CD4-positive, alpha-beta T cell treated with Interleukin-17A for 1 hour (primary cell): ENCODE measurements at places on chromosomes 7 and 10.

DNA sequence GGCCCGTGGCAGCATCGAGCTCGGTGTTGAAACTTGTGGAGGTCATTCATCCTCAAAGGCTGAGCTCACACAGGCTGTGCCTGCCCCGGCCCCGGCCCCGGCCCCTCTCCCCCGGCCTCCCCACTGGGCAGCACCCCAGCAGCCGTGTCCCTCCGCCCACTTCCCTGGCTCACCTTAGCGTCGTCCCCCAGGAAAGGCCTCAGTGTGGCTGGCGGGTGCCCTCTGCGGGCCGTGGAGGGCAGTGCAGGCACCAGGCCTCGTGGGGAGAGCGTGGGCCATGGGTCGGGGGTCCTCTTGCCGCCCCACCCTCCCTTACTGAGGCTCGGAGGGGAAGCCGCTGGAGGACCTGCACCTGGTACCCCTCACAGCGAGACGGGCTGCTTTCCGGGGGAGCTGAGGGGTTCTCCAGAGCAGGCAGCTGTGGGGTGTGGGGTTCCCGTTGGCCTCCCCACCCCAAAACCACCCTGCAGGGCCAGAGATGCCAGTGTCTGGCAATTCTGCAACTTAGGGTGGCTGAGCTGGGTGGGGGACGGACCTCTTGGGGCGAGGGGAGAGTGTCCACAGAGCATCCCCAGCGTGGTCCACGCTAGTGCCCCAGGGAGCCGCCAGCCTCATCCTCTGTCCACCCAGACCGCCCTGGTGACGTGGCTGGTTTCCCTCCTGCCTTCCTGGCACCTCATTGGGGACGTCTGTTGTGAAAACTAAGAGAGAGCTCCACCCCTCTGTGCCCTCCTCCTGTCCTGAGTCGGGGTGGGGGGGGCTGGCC, 44.2 kb upstream of the DPYSL4 start:
- DNase-seq, result peak; percentile 44

DNA sequence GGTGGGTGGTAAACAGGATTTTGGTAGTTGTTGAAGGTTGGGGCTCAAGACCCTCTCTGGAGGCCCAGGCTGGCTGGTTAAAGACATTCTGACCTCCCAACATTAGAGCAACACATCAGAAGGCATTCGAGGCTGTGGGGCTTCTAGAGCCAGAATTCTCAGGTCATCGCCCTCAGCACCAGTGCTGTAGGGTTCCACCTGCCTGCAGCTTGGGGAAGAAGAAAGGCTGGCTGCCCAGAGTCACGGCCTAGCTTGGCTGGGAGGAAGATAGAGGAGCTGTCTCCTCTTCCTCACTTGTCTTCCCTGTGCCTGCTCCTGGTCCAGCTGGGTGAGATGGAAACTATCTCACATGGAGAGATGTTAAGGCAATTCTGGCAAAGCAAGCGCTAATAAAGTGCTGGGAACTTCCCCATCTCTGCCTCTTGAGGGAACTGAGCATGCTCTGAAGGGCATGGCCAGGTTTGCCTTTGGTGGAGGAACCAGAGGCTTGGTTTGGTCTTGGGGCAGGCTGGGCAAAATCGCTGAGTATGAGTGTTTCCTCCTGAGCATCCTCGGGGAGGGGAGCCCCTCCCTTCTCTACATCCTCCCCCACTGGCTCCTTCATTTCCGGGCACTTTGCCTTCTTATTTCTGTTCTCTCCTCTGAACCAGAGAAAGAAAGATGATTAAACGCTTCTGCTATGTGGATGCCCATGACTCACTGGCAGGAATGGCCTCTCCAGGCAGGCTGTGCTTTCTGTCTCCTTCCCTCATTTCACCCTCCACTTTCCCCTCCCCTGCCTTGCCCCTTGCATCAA, 509.0 kb upstream of the PODXL start:
- no peak for DNase-seq

DNA sequence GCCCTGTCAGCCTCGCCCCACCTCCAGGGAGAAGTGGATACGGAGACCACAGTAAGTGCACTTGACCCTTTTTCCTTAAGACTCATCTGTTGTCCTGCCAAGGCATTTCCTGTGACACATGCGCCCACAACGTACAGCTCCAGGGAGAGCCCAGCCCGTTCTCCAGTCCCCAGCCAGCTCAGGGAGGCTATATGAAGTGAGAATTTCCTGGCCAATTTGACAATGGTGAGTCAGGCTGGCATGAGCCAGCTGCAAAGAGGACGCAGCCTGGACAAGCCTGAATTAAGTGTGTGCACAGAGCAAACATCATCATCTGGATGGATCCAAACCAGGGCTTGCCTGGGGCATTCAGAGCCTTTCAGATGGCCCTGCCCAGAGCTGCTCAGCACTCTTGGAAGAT, 244.8 kb downstream of the KCNMA1 start:
- DNase-seq, result no peak

- no peak for DNase-seq
Observed at GRCh38 chr10:6142644-6143043, 53.8 kb downstream of the RBM17 start.

GRCh38 chr10:122638106-122638505, 61.5 kb downstream of the C10orf120 start:
- no peak for DNase-seq

- no peak for DNase-seq
Observed at GRCh38 chr7:70762696-70763095, 369.2 kb upstream of the GALNT17 start.

DNA sequence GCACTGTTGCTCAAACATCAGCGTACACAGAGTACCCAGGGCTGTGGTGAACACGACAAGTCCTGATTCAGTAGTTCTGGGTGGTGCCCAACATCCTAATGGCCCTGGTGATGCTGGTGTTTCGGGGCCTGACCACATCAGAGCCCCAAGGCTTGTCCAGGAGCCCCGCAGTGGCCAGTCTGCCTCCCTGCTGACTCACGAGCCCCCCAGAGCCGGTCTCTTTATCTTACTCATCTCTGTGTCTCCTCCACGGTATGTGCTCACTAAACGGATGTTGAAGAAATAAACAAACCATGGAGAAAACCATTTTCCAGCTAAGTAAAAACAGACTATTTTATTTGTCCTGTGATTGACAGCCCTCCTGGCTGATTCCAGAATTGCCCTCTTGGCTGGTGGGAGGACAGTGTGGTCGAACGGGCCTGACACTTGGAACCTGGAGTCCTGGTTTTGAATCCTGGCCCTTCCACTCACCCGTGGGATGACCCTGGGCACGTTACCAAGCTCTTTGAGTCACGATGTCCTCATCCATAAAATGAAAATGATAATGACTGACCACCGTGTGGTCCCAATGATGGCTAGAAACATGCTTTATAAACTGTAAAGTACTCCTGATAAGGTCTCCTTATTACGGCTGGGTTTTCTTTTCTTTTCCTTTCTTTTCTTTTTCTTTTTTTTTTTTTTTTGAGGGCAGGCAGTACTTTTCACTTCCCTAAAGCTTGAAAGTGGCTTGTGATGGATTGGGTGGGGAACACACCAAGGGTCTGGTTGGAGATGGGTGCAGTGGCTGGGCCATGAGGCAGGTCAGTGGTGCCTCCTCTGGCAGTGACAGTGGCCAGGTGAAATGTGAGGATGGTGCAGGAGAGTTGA, 5.7 kb downstream of the HIP1 start:
- no peak for DNase-seq

- no peak for DNase-seq
Observed at GRCh38 chr7:73824986-73825385, 5.8 kb upstream of the CLDN4 start.

DNA sequence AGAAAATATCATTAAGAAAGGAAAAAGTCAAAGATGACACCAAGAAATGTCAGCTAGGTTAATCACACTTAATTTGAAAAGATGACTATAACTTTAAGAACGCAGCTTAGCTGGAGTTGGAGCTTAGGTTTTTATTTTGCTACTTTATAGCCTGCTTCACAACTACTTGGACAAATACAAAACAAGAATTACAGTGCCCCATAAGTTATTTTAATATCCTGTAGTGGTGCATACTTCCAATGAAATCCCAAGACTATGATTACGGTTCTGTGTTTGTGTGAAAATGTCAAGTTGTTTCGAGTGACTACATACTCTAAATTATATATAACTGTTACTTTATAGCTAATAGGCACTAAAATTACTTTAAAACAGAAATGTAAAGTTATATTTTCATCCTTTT, 244.6 kb upstream of the MGMT start:
- no peak for DNase-seq

GRCh38 chr10:29297678-29298077, 8.8 kb downstream of the LYZL1 start:
- no peak for DNase-seq

- no peak for DNase-seq
Observed at GRCh38 chr10:101241840-101242707, 12.8 kb upstream of the LBX1 start.

DNA sequence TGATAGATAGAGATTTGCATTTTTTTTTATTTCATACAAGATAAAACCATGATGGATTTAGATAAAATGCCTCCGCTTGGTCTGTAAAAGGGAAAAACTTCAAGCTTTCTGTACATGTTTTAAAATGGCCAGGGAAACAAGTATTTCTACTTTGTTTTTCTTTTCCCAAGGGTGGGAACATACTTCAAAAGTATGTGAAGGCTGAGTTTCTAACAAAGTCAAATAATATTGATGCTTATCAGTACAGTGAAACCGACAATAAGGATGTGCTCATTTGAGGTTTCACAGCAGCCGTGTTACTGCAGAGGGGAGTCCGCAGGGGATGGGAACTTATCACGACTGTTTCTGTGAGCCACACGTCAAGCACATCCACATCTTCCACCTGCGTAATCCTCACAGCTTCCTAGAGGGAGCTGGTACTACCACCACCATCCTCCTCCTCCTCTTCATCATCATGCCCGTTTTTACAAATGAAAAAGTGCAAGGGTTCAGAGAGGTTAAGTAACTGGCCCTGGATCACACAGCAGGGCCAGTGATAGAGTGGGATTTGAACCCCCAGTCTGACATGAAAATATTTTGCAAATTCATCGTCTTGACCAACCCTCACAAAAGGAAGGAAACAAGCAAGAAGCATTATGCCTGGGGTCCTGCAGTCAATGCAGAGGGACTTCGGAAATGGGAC, 94.3 kb downstream of the GPR26 start:
- DNase-seq, result no peak

GRCh38 chr7:99083068-99083651, 60.7 kb downstream of the SMURF1 start:
- no peak for DNase-seq
